ENCODE measurements at places on chromosomes 7 and 10.
A peak's percentile ranks its signal among the peaks of the same experiment; 100 is the strongest.

- H3K4me3 ChIP-seq: peak overlapping the region; percentile 96
- H3K27me3 ChIP-seq: no peaks in the 10 kb centered on the region
- H3K4me1 ChIP-seq: peaks cover 54% of the 10 kb centered on the region
- peak overlapping the region; percentile 90 for H3K27ac ChIP-seq
- no peaks in the 10 kb centered on the region for H3K36me3 ChIP-seq
These were observed 598 bp downstream of the MCMBP start for GRCh38 chr10:119871881-119872609.

GRCh38 chr10:51000164-51000563, 74.1 kb upstream of the PRKG1 start:
- H3K27me3 ChIP-seq: peaks cover 8% of the 10 kb centered on the region
- H3K36me3 ChIP-seq: no peaks in the 10 kb centered on the region
- no peaks in the 10 kb centered on the region for H3K4me1 ChIP-seq
- no peak overlapping the region for H3K27ac ChIP-seq
- H3K4me3 ChIP-seq: no peak overlapping the region

GRCh38 chr7:69334701-69335100, 263.6 kb upstream of the AUTS2 start:
- H3K4me3 ChIP-seq: no peak overlapping the region
- no peak overlapping the region for H3K27ac ChIP-seq
- DNase-seq: no peak
- H3K36me3 ChIP-seq: no peaks in the 10 kb centered on the region

GRCh38 chr10:93938140-93938539, 44.4 kb downstream of the SLC35G1 start:
- no peaks in the 10 kb centered on the region for H3K27me3 ChIP-seq
- H3K4me1 ChIP-seq: no peaks in the 10 kb centered on the region
- H3K36me3 ChIP-seq: no peaks in the 10 kb centered on the region

- peak overlapping the region; percentile 81 for H3K4me3 ChIP-seq
- no peaks in the 10 kb centered on the region for H3K27me3 ChIP-seq
- DNase-seq: no peak
- H3K27ac ChIP-seq: peak overlapping the region; percentile 70
These were observed 120.5 kb downstream of the GALNT11 start for GRCh38 chr7:152145853-152146466.

- no peak for DNase-seq
- H3K27me3 ChIP-seq: no peaks in the 10 kb centered on the region
- H3K4me1 ChIP-seq: no peaks in the 10 kb centered on the region
- H3K27ac ChIP-seq: no peak overlapping the region
These were observed 22.2 kb downstream of the FRMPD2 start for GRCh38 chr10:48252354-48252650.

DNA sequence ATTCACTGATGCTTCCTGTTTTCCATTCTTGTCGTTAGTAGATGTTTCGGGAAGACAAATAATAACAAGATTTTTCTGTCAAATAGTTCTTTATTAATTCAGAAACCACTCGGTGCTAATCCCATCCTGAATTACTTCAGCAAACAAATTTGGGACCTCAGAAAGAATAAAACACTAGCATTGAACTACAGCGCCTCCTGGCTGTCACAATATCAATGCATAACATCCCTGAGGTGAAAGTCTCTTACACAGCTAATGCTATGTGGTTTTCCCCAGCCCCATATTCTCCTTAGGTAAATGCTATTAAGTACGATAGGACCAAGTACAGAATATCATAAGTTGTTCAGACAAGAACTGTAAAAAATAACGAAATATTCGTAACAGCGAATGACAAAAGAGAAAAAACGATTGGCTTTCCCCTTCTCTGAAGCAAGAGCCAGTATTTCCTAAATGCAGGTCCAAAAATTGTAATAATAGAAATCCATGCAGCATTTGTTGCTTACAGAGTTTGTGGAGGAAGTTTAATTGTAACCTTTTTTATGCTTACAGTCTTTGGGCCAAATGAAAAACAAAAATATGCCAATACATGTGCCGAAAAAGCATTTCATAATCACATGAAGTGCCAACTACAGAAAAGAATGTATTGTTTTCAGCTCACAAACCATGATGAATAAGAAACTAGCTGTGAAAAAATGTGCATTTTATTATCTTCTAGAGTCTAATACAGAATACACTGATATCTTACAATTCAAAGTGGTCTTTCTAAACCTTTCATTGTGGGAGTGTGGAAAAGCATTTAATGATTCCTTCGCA, 47.3 kb downstream of the MYPN start:
- H3K36me3 ChIP-seq: no peaks in the 10 kb centered on the region
- no peaks in the 10 kb centered on the region for H3K4me1 ChIP-seq
- no peak overlapping the region for H3K27ac ChIP-seq

DNA sequence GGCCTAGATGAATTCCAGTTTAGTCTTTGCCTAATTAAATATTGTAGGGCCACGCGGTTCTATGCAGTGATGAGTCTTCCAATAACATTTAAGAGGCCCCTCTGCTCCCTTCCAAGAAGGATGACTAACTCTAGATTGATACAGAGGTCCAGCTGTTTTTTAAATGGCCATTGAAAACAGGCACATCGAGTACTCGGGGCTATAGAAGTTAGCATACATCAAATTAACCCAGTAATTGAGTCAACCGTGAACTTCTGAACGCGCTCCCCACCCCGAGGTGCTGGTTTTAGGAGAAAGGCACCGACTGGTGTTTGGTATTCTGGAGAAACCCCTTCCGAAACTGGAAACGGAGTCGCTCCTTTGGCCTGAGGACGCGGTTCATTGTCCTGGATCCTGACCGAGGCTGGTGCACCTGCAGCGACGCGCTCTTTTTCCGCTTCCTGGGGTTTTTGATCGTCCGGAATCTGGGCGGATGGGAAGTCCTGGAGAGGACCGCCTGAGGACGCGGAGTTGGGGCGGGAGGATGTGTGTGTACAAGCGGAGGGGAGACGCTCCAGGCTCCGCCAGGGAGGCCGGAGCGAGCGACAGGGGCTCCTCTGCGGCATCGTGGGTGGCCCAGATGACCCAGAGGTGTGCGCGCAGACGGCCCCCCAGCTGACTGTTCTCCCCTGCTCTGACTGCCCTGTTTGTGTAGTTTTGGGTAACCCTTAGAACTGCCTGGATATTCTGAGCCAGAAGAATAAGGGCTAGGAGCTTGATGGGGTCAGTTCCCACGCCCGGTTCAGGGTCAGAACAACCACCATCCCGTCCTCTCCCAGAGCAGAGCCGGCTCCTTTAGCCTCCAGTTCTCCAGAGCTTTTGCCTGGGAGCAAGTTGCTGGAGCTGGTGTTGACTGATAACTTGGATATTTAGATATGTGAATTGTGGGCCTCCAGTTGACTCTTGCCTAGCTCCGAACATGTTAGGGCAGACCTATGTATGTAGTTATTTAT, 711 bp downstream of the FAM221A start:
- H3K4me3 ChIP-seq: peak overlapping the region; percentile 94
- H3K27me3 ChIP-seq: no peaks in the 10 kb centered on the region
- H3K27ac ChIP-seq: peak overlapping the region; percentile 61

- H3K27ac ChIP-seq: no peak overlapping the region
- no peak for DNase-seq
- no peak overlapping the region for H3K4me3 ChIP-seq
- no peaks in the 10 kb centered on the region for H3K4me1 ChIP-seq
- H3K27me3 ChIP-seq: no peaks in the 10 kb centered on the region
These were observed 64.1 kb downstream of the TMEM168 start for GRCh38 chr7:112726076-112726475.

GRCh38 chr7:16644636-16645592, 640 bp downstream of the ANKMY2 start:
- DNase-seq: peak; percentile 62
- H3K27me3 ChIP-seq: no peaks in the 10 kb centered on the region
- H3K4me1 ChIP-seq: peaks cover 40% of the 10 kb centered on the region
- H3K4me3 ChIP-seq: peak overlapping the region; percentile 91

DNA sequence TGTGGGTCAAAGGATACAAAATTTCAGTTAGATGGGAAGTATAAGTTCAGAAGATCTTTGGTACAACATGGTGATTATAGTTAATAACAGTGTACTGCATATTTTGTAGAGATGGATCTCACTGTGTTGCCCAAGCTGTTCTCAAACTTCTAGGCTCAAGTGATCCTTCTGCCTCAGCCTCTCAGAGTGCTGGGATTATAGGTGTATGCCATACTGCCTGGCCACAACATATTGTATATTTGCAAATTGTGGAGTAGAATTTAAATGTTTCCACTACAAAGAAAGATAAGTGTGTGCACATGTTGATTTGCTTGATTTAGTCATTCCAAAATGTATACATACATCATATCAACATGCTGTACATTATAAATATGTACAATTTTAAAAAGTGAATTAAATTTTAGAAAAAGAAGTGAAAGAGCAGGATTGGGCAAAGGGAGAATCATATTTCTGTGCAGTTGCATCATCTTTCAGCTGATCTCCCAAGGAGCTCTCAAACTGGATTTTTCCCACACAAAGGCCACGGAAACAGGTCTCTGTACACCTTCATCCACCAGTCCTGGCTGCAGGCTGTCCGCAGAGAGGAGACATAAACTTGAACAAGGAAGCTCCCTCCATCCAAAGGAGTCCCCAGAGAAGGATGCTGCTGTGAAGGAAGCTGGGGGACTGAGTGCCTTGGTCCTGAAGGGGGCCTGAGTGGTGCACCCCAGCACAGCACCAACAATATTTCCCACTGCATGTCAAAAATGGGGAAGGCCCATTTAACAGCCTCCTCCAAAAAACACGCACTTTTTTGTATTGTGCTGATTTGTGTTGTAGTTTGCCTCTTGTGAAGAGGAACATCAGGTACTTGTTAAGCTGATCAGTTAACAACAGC, 217.1 kb upstream of the GHITM start:
- H3K4me3 ChIP-seq: no peak overlapping the region
- no peaks in the 10 kb centered on the region for H3K4me1 ChIP-seq
- H3K36me3 ChIP-seq: no peaks in the 10 kb centered on the region
- no peaks in the 10 kb centered on the region for H3K27me3 ChIP-seq

DNA sequence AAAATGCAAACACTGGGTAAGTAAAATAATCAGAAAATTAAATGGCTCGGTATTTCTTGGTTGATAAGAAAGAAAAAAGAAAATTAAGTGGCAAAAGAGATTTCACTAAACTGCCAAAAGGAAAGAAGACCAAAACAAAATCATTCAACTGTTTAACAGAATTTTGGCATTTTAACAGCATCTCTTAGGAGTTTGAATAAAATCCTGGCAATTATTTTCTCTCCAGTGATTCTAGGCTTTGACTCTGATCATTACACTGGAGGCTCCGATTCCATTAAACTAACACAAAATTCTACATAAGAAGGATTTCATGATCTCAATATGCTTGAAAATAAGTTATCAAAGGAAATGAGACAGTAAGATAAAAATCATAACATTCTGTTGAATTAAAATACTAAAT, 62.3 kb downstream of the ARHGAP21 start:
- DNase-seq: no peak
- no peaks in the 10 kb centered on the region for H3K4me1 ChIP-seq
- no peak overlapping the region for H3K4me3 ChIP-seq
- no peaks in the 10 kb centered on the region for H3K27me3 ChIP-seq
- no peaks in the 10 kb centered on the region for H3K36me3 ChIP-seq
- H3K27ac ChIP-seq: no peak overlapping the region

GRCh38 chr10:27834476-27834875, 88.9 kb upstream of the MKX start:
- H3K27me3 ChIP-seq: no peaks in the 10 kb centered on the region
- H3K27ac ChIP-seq: no peak overlapping the region
- H3K4me1 ChIP-seq: no peaks in the 10 kb centered on the region
- no peak for DNase-seq
- H3K4me3 ChIP-seq: no peak overlapping the region

DNA sequence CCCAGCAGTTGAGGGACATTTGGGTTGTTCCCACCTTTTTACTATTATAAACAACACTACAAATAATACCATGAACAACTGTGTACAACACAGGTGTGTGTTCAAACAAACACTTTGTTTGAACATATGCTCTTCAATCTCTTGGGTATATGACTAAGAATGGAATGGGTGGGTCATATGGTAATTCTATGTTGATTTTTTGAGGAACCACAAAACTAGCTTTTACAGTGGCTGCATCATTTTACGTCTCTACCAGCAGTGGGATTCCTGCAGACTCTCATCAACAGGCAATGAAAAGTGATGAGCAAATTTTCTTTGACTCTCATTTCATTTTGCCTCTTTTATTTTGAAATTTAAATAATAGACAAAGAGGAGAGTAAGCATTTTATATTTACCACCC, 116.9 kb upstream of the KLF14 start:
- H3K4me1 ChIP-seq: no peaks in the 10 kb centered on the region
- peaks cover 7% of the 10 kb centered on the region for H3K36me3 ChIP-seq

- H3K4me3 ChIP-seq: no peak overlapping the region
- no peak for DNase-seq
- H3K27ac ChIP-seq: no peak overlapping the region
- H3K36me3 ChIP-seq: no peaks in the 10 kb centered on the region
These were observed 11.7 kb downstream of the CPA5 start for GRCh38 chr7:130356121-130356875.

GRCh38 chr7:75920431-75921161, 5.6 kb downstream of the POR start:
- no peaks in the 10 kb centered on the region for H3K27me3 ChIP-seq
- H3K4me3 ChIP-seq: no peak overlapping the region
- peak; percentile 43 for DNase-seq

DNA sequence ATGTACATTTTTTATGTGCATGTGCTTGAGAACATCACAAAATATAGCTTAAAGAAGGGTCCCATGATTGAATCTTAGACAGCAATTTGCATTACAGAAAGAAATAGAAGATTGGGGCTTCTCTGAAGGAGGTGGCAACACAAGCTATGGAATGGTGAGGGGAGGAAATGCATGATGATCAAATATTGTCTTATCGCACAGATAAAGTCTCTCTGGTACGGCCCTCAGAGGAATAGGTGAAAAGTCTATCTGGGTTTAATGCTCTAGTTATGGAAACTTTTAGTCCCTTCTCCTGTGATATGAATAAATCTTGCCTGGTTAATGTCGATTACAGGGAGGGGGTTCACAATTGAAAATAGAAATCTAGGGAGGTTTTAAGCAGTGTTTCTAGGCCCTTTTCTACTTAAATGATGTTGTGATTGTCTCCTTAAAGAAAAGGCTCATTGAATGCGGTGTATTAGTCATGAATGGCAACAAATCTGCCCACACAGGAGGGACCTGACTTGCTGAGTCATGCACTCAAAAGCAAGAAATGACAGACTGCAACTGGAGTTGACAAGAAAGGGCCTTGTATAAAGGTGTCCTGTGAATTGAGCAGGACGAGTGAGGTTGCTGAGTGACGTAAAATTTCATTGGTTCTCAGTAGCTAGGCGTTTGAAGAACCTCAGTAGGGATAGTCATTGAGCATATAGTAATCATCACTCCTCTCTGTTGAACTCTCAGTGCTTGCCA, 133.4 kb upstream of the CSTF2T start:
- H3K36me3 ChIP-seq: no peaks in the 10 kb centered on the region
- no peak overlapping the region for H3K4me3 ChIP-seq
- no peaks in the 10 kb centered on the region for H3K4me1 ChIP-seq
- no peak overlapping the region for H3K27ac ChIP-seq
- no peak for DNase-seq

GRCh38 chr7:22400150-22400814, 43.3 kb upstream of the RAPGEF5 start:
- no peak overlapping the region for H3K27ac ChIP-seq
- H3K4me1 ChIP-seq: no peaks in the 10 kb centered on the region
- no peaks in the 10 kb centered on the region for H3K36me3 ChIP-seq
- DNase-seq: no peak
- H3K27me3 ChIP-seq: no peaks in the 10 kb centered on the region

DNA sequence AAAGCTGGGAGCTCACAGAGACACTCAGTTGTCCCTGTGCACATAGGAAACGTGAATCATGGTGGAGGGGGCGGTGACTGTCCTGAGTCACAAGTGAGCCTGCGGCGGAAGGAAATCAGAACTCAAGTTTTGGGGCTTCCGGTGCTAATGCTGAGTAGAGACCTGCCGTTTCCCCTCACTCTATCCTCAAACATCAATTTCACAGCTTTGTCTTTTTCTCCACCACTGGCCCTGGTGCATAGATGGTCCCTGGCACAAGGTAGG, 21.9 kb downstream of the ADCYAP1R1 start:
- H3K4me3 ChIP-seq: no peak overlapping the region
- no peaks in the 10 kb centered on the region for H3K36me3 ChIP-seq
- no peak overlapping the region for H3K27ac ChIP-seq
- no peaks in the 10 kb centered on the region for H3K4me1 ChIP-seq
- DNase-seq: no peak
